ENCODE measurements at places on chromosomes 16 and 17.

DNA sequence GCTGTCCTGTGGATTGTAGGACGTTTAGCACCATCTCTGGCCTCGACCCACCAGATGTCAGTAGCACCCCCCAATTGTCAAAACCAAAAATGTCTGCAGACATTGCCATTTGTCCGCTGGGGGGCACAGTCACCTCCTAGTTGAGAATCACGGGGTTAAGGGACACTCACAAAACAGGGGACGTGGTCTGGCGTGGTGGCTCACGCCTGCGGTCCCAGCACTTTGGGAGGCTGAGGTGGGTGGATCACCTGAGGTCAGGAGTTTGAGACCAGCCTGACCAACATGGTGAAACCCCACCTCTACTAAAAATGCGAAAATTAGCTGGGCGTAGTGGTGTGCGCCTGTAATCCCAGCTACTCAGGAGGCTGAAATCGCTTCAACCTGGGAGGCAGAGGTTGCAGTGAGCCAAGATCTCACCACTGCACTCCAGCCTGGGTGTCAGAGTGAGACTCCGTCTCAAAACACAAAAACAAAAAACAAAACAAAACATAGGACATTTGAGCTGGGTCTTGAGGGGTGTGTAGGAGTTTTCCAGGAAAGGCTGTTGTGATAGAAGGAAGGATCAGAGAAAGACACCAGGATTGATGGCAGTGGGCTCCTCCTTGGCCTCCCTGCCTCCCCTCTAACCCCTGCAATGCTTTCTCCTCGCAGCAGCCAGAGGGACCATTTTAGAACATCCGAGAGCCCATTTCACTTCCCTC lies 171.8 kb upstream of the GSE1 start:
- DNase-seq, result peak; percentile 31

GRCh38 chr17:62735044-62735651 lies 73.0 kb downstream of the MARCHF10 start:
- DNase-seq, result no peak

DNA sequence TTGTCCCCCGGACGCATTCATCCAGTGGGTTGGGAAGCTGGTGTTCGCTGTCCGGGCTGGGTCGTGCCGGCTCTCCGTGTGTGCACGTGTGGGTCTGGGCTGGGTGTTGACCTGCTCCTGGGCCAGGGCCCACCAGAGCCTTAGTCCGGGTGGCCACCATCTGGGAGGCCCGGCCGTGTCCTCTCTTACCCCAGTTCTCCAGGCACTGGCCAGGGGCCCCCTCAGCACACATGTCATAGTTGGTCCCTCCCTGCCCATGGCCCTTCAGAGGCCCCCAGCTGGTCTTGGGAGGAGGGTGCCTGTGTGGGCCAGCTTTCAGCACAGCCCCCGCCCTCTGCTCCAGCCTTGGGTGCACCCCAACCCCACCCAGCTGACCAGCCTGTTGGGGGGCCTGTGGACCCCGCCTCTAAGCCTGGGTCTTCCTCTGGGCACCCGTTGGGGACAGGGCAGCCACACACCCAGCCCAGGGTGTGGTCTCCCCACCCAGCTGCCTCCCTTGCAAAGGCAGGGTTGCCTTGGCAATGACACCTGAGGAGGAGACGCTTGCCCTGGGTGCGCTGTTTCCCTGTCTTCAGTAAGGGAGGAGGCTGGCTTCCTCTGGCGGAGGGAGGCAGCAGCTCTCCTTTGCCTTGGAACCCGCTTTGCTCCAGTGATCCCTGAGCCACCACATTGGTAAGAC lies 77.4 kb downstream of the JPH3 start:
- no peak for DNase-seq

DNA sequence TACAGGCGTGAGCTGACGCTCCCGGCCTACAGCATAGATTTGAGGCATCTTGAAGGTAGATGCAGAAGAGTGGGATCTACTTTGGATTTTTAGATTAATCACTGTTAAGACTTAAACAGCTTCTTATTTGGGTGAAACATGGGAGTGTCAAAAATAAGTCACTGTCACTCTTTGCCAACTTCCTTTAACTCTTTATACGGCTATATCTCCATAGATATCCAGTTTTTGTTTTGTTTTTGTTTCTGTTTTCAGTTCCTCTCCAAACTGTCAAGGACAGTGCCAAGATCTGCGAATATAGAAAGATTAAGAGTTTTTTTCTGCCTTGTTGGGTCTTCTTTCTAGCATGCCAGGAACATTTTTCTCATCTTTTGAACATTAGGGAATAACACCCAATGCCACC lies 706.1 kb downstream of the WWOX start:
- no peak for DNase-seq

GRCh38 chr17:38871247-38872015 lies 1.6 kb downstream of the LASP1 start:
- DNase-seq, result peak; percentile 68

Data from CD4-positive, alpha-beta T cell treated with Interleukin-12 subunit alpha and Interleukin-12 subunit beta, for 1 hour (primary cell).